ENCODE measurements at places on chromosomes 2 and 18. TPM values are rescaled to one million over a fixed set of nuclear protein-coding genes. Genes with fewer than 3 reads are reported as not detected.
A peak's percentile ranks its signal among the peaks of the same experiment; 100 is the strongest.

DNA sequence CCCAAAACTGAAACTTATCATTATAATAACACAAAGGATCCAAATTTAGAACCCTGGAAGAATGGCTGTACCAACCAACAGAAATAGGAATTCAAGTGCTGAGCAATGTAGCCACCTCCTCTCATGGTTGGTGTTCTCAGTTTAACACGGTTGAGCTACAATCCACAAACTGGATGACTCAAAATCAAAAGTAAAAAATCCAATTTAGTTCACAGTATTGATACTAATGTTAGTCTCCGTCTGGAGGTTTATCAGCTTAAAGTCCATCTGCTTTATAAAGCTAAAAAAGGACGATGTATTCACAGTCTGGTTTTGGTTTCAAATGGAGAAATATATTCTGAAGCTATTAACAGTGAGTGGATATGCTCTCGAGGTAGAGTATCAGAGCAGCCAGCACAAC, 40.5 kb downstream of the CNTNAP5 start:
- no peak for DNase-seq

GRCh38 chr18:5311301-5311989, 15.9 kb upstream of the ZBTB14 start:
- no peak for DNase-seq

GRCh38 chr2:223929571-223930102, 15.5 kb downstream of the WDFY1 start:
- no peak for DNase-seq

DNA sequence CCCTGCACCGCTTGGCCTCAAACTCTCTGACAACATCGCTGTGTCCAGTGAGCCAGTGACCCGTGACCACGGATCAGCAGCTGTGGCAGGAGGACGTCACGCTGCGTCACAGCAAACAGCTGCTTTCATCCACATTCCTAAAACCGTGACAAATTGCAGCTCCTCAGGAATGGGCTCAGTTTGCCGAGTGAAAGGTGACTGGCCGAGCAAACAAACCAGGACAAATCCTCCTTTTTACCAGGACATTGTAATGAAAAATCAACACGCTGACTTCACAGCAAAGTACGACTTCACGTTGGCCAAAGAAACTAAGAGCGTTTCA, 57.6 kb downstream of the PXDN start:
- peak; percentile 45 for DNase-seq

GRCh38 chr2:241558532-241559322, at the start of gene BOK:
Gene BOK (plus strand): TSS chr2:241558745. CDS start chr2:241559484, 739 bp downstream.
- DNase-seq = no peak

GRCh38 chr2:134217351-134217750, 36.5 kb upstream of the MGAT5 start:
- no peak for DNase-seq

DNA sequence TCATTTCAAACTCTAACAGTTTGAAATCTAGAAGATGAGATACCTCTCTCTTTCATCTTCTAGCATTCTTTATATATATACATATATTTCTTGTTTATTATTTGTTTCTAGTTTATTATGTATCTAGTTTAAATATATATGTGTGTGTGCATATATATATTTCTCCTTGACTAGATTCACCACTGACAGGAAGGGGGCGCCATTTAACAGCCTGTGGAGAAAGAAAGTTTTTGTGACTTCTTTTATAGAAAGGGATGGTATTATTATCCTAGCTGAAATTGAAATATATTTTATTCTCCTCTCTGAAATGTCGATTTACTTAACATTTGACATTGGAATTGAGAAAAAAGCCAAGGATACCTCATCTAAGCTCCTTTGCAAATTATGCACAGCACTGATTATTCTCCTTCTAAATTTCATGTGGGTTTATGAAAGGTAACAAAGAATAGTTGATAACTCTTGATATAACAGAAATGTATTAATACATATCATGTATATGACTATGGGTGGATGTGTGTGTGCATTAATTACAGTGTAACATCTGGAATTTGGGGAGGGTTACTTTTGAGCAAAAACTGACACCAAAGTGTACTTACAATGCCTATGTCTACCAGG, 160.7 kb upstream of the NT5C1B start:
- DNase-seq = peak; percentile 77

- DNase-seq = no peak
These were observed 38.0 kb downstream of the KCTD1 start for GRCh38 chr18:26510337-26510736.

- no peak for DNase-seq
These were observed 162.1 kb downstream of the CD8B2 start for GRCh38 chr2:106649306-106649705.

DNA sequence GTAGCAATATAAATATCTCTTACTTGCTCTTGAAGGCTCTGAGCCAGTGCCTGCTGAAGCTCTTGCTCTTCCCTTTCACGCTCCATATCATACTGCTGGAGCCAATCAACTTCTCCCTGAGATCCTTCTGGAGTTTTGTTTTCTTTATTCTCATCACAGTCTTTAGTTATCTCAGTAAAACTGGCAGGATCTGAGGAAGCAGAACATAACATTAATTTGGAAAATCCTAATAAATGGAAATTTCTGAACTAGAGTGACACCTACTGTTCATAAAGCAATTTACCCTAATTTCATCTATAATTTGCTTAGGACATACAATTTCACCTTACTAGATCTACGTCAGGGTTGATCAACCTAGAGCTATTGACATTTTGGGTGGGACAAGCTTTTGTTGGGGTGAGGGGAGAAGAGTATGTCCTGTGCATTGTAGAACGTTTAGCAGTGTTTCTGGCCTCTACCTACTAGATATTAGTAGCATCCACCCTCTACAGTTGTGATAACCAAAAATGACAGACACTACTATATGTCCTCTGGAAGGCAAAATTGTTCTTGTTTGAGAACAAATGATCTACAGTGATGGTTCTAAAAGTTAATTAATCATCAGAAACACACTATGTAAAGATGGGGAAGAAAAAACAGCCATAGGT, 47.2 kb downstream of the VIL1 start:
- peak; percentile 25 for DNase-seq

GRCh38 chr2:102703748-102704147, 58.1 kb upstream of the TMEM182 start:
- DNase-seq = peak; percentile 12

DNA sequence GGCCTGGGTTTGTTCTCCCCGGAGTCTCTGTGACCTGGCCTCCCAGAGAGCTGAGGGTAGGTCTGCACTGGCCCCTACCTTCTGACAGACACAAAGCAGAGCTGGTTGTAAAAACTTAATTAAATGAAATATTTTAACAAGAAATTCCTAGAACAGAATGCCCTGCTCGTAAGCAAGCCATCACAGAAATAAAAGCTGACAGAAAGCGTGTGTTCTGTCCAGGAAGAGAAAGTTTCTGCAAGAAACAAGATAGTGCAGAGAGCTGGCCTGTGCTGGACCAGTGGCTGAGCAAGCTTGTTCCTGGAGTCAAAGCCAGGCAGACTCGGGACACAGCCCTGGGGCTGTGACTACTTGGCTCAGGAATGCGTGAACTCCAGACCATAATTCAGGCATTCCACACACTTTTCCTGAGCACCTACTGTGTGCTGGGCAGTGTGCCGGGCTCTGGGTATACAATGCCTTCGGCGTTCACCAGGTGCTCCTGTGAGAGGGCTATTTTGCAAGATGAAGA, 51.6 kb downstream of the APOB start:
- no peak for DNase-seq

GRCh38 chr2:239717319-239717675, 307.8 kb downstream of the NDUFA10 start:
- no peak for DNase-seq

DNA sequence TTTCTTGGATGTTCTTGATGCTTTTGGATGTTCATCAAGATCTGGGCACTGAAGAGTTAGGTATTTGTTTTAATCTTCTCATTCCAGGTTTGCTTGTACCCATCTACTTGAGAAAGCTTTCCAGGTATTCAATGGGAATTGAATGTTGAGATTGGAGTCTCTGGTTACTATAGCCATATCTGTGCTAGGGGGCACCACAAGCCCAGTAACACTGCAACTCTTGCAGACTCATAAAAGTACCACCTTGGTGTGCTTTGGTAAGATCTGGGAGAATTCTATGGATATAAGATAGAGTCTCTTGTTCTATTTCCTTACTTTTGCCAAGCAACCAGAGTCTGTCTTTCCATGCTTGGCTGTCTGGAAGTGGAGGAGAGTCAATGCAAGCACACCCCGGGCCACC, 518.9 kb upstream of the VRK2 start:
- no peak for DNase-seq

Gene HAT1
- 39.4 TPM for polyA plus RNA-seq

Gene LYPD6B
- 4.5 TPM for polyA plus RNA-seq

Gene IL1F10
- polyA plus RNA-seq = not detected

Gene TUBA3E
- polyA plus RNA-seq = not detected

Gene MC2R
- polyA plus RNA-seq = 1.9 TPM

Gene ESPNL
- not detected for polyA plus RNA-seq

Gene AGXT
- 0.17 TPM for polyA plus RNA-seq

Gene GALNT3
- 0.84 TPM for polyA plus RNA-seq

Measured in muscle of arm (tissue), 14 donors.